ENCODE measurements at places on chromosomes 12 and 14.

DNA sequence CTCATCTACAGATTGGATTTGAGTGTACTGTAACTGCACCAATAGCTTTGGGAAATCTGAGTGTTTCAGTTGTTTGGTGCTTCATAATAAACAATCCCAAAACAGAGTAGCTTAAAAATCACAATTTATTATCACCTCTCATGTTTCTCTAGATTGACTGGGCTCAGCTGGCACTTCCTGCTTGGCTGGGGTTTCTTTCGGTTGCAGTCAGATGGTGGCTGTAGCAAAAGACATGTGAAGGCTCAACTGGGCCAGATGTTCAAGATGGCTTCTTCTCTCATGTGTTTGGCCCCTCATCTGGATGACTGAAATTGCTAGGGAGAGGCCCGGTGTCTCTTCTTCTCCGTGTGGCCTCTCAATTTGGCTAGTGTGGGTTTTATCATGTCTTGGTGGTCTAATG lies 12.1 kb upstream of the BMP4 start:
- DNase-seq = no peak

DNA sequence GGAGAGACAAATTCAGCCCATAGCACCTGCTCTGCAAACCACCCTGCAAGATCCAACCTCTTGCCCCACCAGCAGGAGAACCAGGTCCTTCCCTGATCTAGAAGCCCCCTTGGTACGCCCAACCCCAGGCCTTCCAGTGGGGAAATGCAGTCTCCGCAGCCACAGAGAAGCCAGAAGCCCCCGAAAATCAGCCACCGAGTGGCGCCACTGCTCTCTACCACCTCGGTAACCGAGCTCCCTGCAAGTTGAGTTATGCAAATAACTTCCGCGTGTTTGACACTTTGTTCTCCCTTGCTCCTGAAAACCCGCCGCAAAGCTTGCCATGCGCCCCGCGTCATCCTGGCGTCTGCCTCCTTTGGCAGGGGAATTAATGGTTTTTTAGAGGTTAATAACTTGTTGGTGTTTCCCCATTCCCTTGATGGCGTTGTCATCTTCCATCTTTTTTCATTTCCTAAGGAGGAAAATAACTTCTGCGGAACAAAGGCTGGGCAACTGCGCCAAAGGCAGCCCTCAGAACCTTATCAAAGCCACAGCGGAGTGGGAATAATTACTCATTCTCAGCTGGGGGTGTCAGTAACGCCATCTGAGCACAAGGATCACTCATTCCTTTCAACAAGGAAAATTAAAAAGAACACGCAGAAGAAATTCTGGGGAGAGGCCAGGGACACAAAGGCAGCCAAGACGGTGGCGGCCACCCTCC lies 60.4 kb downstream of the FZD10 start:
- DNase-seq = no peak

GRCh38 chr12:69566603-69567002 lies 18.7 kb upstream of the CCT2 start:
- DNase-seq = no peak

DNA sequence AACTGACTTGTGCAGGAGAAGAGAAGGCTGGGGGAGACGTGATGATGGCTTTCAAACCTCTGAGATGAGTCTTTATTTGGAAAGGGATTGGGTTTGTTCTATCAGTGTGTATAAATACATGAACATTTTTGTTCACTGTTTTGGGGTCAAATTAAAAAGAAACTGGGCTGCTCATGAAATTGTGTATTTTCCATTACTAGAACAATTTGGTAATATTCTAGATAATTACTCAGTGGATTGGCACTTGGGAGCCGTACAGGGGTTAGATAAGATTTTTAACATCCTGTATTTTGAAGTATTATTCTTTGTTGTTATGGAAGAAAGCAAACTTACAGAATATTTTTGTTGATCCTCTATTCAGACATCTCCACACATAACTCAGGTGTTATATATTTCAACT lies 340.6 kb downstream of the PRKD1 start:
- no peak for DNase-seq

DNA sequence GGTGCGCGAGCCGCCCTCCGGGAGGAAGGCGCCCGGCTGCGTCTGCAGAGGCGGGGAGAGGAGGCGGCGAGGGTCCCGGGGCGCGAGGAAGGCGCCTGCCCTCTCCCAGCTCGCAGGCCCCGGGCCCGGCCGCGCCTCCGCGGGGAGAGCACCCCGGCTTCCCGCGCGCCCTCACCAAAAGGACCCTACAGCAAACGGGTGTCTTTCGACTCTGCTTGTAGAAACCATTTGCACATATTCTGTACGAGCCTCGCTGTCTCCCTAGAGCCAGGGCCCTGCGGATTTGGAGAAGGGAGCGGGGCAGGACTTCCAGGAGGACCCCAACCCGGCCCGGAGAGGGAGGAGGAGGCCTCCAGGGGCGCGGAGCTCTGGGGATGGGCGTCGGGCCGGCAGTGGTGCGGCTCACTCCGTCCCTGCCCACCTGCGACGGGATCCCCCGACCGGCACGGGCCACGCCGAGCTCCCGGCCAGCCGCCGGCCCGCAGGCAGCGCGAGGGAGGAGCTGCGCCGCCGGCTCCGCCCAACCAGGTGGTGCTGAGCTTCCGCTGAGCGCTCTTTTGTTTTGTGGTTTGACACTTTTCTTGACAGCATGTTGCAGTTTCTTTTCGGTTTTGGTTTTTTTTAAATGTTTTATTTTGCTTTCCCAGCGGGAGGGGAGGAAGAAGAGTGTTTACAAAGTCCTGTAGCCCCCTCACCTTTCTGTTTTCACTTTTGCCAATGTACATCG lies 103.3 kb upstream of the FKBP4 start:
- DNase-seq = peak; percentile 0

- DNase-seq = no peak
Observed at GRCh38 chr12:32868885-32869284, 27.7 kb downstream of the PKP2 start.

DNA sequence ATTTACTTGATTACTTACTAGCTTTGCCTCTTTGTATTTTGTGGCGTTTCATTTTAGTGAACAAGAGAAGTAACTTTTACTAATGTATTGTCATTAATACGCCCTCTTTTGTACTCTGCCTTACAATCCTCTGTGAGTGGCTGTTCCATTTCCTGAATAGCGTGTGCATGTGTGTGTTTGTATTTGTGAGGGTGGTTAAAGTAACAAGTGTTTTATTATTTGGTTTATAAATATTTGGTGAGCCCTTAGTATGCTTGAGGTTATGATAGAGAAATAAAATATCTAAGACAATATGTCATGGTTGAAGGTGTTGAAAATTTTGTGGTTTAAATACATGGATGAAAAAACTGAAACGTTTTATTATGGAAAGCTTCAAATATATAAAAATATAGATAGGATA lies 71.7 kb upstream of the REP15 start:
- no peak for DNase-seq

DNA sequence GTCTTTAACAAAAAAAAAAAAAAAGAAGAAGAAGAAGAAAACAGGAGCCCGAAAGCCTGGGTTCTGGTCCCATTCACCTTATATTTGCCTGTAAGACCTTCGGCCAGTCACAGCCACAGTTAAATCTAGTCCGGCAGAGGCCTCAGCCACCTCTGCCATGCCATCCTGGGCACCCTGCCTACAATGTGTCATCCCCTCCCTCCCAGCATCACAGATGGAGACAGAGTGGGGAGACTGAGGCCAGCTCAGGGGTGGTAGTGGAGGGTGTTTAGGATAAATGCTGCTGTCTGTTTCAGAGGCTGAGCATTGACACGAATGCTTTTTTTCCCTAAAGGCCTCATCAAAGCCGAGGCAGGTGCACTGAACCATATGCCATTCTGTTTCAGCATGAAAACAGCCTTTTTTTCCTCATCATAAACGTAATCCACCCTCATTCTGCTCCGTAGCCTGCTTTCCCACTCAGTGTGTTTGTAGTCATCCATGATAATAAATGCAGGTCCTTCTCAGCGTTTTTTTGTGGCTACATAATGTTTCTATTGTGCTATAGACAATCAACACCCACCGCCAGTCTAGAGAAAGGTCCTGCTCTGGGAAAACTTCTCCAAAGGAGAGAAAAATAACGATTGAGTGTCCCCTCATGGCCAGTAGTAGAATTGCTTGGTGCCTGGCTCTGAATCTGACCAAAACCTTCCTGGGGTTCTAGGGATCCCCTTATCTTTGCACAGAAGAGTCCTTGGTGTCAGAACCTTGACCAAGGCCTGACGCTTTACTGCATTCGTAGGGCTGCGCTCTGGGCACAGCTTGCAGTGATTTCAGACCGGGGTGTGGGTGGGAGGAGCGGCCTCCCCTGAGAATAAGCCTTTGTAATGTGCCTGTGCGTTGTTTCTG lies 41.1 kb upstream of the TSPAN9 start:
- DNase-seq = no peak

GRCh38 chr12:76687981-76688380 lies 75.9 kb upstream of the ZDHHC17 start:
- DNase-seq = no peak

DNA sequence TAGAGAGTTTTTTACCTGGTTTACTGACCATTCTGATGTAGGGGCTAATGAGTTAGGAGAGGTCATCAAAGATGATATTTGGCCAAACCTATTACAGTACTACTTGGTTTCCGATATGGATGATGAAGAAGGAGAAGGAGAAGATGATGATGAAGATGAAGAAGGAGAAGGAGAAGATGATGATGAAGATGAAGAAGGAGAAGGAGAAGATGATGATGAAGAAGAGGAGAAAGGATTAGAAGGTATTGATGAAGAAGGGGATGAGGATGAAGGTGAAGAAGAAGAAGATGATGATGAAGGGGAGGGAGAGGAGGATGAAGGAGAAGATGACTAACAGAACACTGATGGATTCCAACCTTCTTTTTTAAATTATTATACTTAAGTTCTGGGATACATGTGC lies 196.6 kb downstream of the TMX1 start:
- no peak for DNase-seq

DNA sequence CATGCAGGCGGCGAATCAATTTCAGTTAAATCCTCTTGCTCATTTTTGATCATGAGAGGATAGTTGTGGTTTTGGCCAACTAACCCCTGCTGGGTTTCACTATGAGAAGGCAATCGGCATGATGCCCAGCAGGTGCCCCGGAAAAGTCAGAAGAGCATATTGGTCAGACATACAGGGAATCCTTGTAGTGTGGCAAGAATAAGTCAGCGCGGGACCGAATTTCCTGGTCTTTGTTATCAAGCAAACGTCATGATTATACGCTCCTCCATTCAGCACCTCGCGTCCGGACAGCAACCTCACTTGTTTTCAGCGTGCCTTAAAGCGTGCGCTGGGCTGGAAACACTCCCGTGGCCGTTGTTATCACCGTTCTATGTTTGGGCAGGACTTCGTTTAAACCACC lies 1.8 kb downstream of the TBC1D30 start:
- DNase-seq = no peak

DNA sequence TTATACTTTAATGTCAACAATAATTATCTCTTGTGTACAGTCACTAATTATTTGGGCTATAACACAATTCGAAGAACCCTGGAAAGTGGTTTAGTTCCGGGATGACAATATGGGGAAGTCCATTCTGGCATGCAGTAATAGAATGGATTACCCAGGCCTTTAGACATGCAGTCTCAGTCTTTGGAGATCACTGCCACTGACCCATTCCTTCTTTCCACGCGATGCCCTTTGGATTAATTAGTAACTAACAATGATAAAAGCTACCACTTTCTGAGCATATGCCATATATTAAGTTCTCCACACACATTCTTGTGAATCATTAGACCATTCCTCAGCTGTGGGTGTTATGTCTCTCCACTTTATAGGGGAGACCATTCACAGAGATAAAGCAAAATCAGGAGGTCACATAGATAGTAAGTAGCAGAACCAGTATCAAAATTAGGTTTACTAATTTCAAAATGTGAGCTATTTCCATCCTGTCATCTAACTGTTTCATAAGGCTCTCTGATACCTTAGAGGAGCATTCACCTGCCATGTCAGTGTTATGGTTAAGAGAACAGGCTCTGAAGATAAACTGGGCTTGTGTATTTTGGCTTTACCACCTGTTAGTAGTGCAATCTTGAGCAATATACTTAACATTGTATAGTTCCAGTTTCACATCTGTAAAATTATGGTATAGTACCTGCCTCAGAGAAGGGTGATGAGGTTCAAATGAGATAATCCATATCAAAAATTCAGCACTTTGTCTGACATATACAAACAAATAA lies 27.2 kb upstream of the KCNJ8 start:
- DNase-seq = no peak

DNA sequence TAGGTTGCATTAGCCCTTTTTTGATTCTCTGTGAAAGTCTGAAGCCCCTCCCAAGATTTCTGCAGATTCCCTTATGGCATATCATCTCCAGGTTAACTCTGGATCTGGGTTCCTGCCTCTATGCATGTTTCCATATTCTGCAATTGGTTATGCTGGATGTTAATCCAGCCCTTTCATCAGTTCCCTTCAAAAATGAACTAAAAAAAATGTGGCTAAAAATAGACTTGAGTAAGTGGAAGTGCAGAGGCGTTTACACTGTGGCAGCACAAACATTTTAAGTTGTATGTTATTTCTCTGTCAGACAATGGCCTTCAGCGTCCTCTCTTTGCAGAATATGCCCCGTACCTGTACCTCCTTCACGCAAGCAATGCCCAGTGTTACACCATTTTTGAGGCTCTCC lies 11.4 kb downstream of the MGST1 start:
- DNase-seq = no peak

GRCh38 chr14:60311417-60311816 lies 62.4 kb downstream of the PPM1A start:
- DNase-seq = no peak

DNA sequence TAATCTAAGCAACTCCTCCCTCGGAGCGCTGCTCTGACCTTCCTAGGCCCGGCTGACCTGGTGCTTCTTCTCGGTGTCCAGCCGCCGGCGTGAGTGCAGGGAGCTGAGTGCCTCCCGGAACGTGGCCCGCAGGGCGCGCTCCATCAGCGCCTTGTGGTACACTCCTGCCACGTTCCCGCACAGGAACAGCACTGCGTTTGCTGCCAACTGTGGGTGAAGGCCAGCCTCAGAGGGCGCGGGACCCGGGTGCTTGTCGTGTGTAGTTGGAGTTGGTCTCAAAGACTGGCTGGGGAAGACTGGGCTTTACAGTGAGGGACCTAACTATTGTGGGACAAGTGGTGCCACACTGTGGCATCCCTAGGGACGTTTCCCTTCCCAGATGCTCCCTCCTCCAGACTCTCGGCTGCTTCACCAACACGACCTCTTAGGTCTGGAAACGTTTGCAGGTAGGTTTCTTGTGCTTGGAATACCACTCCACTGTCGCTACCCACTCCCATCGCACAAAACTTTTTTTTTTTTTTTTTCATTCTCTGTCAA lies 3.1 kb downstream of the ADCY4 start:
- no peak for DNase-seq

GRCh38 chr14:61461808-61462275 lies 140.5 kb downstream of the PRKCH start:
- DNase-seq = peak; percentile 44

- no peak for DNase-seq
Observed at GRCh38 chr12:75960086-75960910, 71.3 kb downstream of the PHLDA1 start.

GRCh38 chr14:65961004-65961403 lies 525.2 kb upstream of the CCDC196 start:
- DNase-seq = no peak

- DNase-seq = no peak
Observed at GRCh38 chr12:22967171-22967570, 342.2 kb downstream of the ETNK1 start.

Measured in DMS 273 treated with DMSO at 0.1 percent for 48 hours (cell line).